ENCODE measurements at places on chromosomes 16 and 17.
A peak's percentile ranks its signal among the peaks of the same experiment; 100 is the strongest.

GRCh38 chr16:3879258-3879886, 1.1 kb downstream of the CREBBP start:
- no peak for DNase-seq

DNA sequence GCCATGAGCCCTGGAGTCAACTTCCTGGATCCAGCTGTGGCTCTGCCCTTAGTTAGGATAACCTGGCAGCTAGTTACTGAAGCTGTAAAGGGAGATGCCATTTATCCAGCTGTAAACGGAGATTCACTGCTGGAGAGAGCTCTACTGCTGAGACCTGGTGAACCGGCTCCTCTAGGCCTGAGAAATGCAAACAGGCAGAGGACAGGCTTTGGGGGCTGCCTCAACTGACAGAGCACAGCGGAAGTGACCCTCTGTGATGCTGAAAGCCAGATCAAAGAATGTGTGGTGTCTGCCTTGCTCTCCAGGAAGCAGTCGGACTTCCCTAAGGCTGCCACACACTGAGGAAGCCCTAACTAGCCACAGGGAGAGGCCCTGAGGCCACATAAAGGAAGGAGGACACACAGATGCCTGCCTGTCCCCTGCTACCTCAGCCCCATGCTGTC, 21.9 kb upstream of the GPRC5C start:
- DNase-seq: no peak

GRCh38 chr16:11174141-11174540, 81.9 kb downstream of the SOCS1 start:
- no peak for DNase-seq

GRCh38 chr16:57355898-57356414, 2.6 kb upstream of the CCL22 start:
- DNase-seq: no peak

DNA sequence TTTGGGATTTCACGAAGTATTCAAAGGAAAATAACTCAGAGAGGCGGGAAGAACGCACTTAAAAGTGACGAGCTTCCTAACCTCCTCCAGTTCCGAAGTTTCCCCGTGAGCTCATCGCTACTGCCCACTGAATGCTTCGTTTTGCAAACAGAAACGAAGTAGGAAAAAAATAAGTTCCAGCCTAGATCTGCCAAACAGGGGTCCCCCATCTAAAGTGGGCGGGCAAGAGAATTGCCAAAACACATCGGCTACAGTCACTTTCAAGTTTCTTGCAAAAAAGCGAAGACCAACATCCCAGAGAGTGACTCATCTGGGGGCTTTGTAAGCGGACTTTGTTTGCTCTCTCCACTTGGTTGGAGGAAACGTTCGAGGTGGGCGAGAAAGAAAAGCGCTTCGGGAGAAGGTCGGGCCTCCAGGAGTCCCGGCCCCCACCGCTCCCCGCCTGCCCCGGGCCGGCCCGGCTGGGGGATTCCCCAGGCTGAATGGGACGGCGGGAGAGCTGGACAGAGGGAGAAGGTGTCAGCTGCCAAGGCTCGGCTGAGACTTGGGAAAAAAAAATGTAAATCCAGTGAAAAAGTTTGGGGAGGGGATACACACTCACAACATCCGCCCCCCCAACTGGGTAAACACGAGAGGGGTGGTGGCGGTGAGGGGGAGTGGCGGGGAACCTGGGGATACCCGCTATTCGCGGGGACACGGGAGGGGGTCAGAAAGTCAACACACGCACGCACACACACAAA, 1.0 kb downstream of the VEZF1 start:
- DNase-seq: no peak

DNA sequence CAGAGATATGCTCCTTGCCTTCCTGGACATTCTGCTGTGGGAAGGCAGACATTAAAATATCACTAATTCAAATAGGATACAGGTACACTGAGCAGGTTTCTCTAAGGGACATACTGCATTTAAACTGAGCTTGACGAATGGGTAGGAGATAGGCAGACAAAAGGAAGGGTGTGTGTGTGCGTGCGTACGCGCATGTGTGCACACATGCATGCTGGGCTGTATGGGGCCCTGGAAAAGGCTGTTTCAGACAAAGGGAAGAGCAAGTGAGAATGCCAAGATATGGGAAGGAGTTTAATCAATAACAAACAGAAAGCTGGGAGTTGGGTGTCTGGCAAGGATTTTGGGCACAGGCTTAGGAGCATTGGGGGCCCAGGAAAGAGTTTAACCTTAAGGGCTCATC, 196.2 kb downstream of the PRKCA start:
- no peak for DNase-seq

GRCh38 chr16:89484923-89485679, 5.3 kb downstream of the ANKRD11 start:
- DNase-seq: no peak

DNA sequence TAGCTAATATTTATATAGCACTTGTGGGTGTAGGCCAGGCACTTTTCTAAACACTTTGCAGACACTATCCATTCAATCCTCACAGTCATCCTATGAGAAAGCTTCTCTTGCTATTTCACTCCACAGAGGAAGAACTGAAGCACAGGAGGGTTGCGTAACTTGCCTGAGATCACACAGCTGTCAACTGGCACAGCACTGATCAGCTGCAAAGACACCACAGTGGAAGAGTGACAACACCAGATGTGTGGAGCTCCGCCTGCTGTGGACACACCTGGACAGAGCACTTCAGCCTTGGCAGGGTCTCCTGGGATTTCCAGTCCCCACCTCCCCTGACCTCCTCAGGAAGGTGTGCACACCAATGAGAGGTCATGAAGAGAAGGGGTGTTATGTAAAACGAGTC, 13.3 kb upstream of the CNEP1R1 start:
- DNase-seq: no peak

DNA sequence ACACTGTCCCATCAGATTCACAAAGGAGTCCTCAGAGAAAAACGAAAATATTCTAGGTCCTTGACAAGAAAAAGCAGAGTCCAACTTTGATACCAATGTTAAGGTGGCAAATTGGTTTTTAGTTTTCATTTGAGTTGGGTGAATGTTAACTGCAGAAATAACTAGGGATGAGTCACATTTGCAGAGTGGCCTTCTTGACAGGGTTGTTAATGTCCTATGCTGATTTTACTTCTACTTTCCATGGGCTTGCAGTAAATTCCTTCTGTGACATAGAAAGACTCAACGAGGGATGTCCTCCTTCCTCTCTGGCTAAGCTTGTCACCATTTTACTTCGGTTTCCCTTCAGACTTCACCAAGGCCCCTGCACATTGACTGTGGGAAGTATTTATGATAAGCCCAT, 47.2 kb upstream of the ICAM2 start:
- DNase-seq: no peak

DNA sequence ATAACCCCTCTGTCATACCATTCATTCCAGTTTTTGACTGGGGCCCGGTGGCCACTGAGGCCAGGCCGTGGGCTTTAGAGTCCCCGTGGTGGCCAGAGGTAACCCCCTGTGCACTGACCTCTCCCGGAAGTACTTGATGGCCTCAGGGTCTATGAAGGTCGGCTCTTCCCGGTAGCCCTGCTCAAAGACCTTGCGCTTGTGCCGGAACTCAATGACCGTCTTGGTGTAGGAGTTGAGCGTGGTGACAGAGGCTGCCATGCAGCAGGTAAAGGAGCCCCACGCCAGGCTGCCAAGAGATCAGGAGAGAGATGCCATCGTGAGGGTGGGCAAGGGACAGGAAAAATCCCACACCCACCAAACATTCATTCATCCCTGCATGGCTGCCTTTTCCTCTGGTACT, 234.8 kb downstream of the GSG1L start:
- no peak for DNase-seq

DNA sequence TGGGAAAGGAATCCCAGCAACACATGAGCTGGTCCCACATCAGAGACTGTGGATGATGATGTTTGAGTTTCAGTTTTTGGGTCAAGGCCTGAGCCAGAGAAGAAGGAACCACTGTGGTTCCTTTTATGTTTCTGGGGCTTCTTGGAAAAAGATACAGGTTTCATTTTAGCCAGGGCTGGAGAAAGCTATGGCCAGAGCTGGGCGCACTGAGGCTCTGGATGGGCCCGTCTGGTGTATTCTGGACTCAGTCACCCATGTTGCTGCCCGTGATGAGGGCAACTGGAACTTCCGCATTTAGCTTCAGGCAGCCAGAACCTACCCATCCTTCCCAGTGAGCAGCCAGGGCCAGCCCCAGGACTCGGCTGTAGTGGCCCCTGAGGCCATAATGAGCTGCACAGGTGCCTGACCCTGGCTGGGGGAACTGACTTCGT, 15.0 kb upstream of the PITPNA start:
- DNase-seq: no peak

DNA sequence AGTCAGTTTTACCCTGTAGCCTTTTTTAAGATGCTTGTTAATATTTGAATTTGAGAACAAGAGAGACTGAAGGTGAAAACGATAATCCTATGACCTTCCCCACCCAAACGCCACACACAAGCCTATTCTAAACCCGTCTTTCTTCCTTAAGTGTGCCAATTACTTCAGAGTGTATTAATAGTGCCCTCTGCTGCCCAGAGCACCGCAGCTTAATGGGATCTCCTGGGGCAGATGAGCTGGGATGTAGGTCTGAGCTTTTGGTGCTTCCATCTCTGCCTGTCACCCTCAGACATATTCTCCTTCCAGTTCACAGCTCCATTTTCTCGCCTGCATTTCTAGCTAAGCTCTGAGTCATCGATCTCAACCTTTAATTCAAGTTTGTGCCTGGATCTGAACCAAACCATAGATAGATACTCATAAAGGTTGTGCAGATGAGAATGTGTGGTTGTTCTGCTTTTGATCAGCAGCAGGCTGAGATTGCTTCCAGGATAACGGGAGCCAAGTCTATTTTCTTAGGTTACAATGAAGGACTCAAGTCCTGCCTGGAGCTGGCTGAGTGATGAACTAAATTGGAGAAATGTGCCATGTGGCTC, 46.4 kb upstream of the CDH13 start:
- DNase-seq: no peak

DNA sequence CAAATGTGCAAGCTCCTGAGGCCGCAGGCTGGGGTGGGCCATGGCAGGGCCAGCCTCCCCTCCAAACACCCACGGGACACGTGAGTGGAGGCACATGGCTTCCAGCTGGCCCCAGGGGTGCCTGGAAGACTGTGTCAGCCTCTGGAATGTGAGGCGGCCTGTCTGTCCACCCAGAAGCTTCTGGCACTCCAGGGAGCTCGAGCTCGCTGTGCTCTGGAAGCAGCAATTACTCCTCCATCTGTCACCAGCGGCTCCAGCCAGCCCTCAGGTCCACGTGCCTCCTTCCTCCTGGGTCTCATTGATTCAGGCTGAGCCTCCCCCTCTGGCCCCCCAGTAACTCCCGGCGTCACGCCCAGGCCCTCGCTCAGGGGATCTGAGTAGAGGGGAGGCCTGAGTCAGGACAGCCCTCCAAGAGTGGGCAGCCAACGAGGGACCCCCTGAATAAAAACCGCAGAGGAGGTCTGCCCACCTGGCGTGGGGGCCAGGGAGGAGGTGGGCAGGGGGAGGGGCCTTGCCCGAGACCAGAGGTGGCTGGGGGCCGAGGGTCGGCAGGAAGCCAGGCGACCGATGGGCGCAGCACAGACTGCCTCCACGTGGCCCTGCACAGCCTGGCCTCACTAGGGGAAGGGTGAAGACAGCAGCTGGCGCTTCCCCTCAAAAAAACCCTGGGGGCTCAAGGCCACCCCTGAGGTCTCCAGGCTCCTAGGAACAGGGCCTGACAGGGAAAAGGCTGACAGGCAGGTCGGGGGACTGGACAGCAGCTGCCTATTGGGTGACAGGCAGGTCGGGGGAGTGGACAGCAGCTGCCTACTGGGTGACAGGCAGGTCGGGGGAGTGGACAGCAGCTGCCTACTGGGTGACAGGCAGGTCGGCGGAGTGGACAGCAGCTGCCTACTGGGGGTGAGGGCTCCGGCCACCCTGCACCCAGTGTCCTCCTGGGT, 11.9 kb downstream of the PIEZO1 start:
- DNase-seq: no peak

- DNase-seq: peak; percentile 89
Measured at GRCh38 chr16:67892899-67893742, at the start of gene PSKH1. TSS of gene PSKH1 (plus strand) at chr16:67893254. CDS start at chr16:67908750, 15,496 bp downstream.

DNA sequence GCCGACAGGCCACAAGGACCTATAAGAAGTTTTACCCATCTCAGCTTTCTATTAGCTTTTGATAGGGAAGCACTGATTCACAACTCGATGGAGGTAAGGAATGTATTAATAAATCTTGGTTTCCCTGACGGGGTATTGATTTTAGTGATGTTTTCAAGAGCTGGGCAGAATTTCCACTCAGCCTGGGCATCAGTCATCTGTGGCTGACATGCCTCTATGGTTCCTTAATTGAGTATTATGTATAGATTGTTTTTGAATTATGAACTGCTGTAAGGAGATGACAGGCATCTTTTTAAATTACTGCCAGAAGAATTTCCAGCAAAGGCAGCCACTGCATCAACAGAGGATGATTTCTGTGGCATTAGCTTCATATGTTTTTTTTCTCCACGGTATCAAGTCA, 128.6 kb downstream of the CPPED1 start:
- no peak for DNase-seq

DNA sequence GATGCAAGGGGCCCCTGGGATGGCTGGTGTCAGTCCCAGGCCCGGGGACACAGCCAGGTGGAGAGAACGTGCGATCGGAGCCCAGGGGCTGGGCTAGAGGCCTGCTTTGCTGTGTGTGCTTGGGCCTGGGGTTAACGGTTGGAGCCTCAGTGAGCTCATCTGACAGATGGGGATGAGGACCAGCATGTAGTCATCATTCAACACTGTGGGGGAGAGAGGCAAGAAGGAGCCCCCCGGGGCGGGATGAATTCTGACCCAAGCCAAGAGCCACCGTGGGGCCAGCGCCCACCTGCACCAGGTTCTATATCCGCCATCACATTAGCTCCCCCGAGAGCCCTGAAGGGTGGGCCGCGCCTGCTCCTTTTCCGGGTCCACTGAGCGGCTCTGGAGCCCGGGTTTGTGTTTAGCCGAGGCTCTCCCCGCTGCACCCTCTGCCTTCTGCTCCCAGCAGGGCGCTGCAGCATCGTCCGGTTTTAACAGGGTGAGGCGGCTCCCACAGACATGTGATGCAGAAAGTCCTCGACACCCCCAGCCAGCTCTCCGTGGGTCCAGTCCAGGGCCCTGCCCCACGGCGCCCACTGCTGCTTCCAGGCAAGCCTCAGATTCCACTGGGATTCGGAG, 365.7 kb downstream of the SEC14L1 start:
- DNase-seq: no peak

DNA sequence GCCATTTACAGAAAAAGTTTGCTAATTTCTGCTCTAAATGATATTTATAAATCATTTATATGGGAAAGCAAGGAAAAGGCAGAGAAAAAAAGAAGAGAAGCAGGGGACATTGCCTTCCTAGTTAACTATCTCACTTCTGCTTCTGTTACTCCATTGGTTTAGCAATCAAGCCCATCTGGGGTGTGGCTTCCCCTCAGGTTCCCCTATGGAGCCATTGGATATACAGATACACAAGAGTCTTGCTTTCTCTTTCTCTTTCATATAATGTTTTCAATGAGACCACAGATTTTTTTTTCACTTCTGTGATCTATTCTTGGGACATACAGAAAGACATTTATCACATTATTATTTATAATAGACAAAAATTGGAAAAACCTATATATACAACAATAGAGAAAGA, 105.6 kb upstream of the TOM1L1 start:
- no peak for DNase-seq

DNA sequence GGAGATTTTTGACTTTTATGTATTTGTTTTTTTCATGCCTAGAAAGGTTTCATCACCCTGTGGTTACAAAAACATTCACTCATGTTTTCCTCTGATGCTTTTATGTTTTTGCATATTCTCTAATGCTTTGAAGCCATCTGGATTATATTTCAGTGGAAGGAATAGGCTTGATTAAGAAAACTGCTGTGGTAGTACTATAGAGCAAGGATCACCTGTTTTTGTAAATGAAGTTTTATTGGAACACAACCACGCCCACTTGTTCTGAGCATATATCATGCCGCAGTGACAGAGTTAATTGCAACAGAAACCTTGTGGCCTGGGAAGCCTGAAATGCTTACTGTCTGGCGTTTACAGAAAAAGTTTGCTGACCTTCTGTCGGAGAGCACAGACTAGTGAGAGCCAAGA, 11.5 kb downstream of the COX10 start:
- no peak for DNase-seq
